ENCODE measurements at places on chromosomes 5 and 9. TPM values are rescaled to one million over a fixed set of nuclear protein-coding genes. Genes with fewer than 3 reads are reported as not detected.

EPB41L4A gene
- 0.25 TPM for total RNA-seq

SH3RF2 gene
- not detected for total RNA-seq

PAM gene
- total RNA-seq, result 63.4 TPM

WDR31 gene
- total RNA-seq, result 1.3 TPM

KCNT1 gene
- not detected for total RNA-seq

IGFBPL1 gene
- total RNA-seq, result not detected

PAEP gene
- not detected for total RNA-seq

PCA3 gene
- not detected for total RNA-seq

SLC12A7 gene
- total RNA-seq, result 24.8 TPM

LECT2 gene
- total RNA-seq, result not detected

PIP5K1B gene
- total RNA-seq, result 0.98 TPM

OTP gene
- not detected for total RNA-seq

HSD17B3 gene
- not detected for total RNA-seq

TMEM174 gene
- total RNA-seq, result not detected

SLU7 gene
- total RNA-seq, result 40.9 TPM

CCNI2 gene
- 10.0 TPM for total RNA-seq

PITX1 gene
- 0.31 TPM for total RNA-seq

FCN2 gene
- not detected for total RNA-seq

INSL6 gene
- not detected for total RNA-seq

RNF180 gene
- total RNA-seq, result not detected

DDX4 gene
- not detected for total RNA-seq

PCDHGA10 gene
- total RNA-seq, result not detected

FAM53C gene
- 25.8 TPM for total RNA-seq

NDUFS4 gene
- total RNA-seq, result 72.0 TPM

C9orf43 gene
- 0.83 TPM for total RNA-seq

CTXN3 gene
- not detected for total RNA-seq

NLN gene
- total RNA-seq, result 42.5 TPM

GFI1B gene
- total RNA-seq, result not detected

SLC6A7 gene
- total RNA-seq, result not detected
